NCI-H1694 treated with DMSO at 0.1 percent for 48 hours (cell line): ENCODE measurements at places on chromosomes 3 and 15.
A peak's percentile ranks its signal among the peaks of the same experiment; 100 is the strongest.

DNA sequence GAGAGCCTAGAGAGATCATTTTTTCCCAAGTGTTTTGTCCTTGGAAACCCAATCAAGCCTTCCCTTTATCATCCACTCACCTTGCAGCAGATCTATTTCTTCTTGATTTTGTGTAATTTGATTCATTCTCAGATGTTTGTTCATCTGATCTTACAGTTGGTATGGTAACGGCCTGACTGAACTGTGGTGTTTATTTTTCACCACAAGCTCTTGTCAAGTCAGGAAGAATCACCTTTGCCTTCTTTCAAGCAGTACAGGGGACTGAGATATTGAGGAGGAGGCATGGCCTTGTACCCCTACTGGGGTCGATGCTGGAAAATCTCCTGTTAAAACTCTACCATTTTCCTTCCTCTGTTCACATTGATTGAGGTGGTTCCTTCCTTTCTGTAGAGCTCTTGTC, 361.4 kb upstream of the CFAP20DC start:
- no peak for DNase-seq

GRCh38 chr3:189014526-189014925, 157.2 kb upstream of the TPRG1 start:
- no peak for DNase-seq

- DNase-seq: peak; percentile 12
Measured at GRCh38 chr3:129534428-129535027, 6.1 kb downstream of the RHO start.

DNA sequence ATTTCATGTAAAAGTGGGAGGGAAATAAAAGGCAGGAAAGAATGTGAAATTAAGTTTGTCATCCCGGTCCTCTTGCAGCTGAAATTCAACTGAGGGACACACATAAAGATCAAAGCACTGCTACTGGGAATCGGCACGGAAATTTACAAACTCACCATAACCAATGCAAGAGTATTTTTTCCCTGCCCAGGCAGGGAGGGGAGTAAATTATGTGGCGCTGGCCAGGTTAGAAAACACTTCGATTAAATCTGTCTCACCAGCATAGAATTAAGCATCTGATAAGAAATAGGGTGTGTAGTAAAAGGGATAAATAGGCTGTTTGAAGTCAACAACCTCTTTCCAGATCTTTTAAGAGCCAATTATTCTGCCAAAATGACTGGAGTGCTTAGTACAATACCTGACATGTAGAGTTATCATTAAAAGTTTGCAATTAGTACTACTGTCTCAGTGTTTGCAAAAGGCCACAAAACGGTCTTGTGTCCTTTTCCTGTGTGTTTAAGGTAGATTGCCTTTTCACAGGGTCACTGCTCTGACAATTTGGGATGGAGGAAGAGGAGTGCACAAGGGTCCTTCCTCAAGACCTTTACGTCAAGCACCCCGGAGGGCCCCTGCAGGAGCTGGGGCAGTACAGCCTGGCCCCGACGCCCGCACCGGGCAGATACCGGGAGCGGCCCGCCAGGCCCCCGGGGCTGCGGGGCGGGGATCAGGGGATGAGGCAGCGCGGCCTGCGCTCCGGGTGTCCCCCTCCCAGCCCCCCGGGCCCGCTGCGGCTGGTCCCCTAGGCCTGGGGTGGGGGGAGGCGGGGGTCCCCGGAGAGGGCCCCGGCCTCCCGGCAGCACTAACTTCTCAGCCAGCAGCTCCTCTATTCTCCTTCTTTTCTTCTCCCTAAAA, 651 bp downstream of the UBA3 start:
- no peak for DNase-seq

DNA sequence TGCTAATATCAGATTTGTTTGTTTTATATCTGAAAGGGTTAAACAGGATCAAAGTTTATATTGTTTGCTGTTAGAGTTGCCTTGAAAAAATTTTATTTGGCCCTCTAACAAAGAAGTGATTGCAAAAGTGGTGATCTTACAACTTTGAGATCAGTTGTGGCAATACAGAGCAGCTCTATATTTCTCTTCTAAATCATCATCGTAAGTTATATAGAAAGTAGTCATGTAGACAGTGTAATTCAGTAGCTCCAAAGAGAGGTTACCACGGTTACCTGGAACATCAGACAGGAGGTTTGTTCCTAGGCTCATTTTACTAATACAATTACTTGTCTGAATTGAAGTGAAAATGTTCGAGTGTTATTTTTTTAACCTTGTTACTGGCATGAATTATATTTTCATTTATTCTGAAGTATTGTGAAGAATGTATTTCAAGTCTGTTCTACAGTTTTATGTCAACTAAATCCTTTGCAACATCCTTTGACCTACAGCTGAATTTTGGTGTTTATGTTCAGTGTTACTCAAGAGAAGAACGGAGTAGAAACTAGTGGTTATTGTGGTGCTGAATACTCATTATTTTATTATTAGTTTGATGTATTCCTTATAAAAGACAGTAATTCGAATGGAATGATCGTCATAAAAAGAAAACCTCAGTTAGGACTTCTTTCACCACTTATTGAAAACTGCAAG, 214.2 kb downstream of the NAALADL2 start:
- peak; percentile 22 for DNase-seq

DNA sequence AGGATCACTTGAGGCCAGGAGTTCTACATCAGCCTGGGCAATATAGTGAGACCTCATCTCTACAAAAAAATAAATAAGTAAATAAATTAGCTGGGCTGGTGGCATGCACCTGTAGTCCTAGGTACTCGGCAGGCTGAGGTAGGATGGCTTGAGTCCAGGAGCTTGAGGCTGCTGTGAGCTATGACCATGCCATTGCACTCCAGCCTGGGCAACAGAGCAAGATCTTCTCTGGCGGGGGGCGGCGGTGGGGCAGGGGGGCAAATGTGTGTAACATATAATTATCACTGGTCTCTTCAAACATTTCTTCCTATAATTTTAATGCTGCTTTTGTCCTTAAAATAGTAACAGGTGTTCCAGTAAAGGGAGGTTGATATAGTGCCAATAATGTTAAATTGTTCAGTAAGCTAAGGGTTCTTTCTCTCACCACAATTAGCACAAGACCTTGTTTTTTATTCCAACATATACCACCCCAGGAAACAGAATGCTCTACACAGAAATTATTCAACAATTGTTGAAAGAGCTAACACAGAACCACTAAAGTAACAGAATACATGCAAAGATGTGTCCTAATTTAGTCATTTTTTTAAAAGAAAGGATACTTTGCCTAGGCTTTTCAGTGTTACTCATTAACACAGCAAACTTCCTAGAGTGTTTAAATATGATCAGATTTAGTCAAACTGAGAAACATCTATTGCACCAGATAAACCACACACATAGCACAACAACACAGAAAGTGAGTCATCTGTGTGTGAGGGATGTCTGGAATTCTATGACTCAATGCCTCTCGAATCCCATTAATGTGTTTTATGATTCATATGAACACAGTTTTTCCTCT, 29.1 kb downstream of the ANKRD28 start:
- DNase-seq: no peak

GRCh38 chr3:108150200-108150599, 59.4 kb upstream of the CD47 start:
- DNase-seq: no peak

- no peak for DNase-seq
Measured at GRCh38 chr3:71074423-71074822, 509.1 kb downstream of the FOXP1 start.

- no peak for DNase-seq
Measured at GRCh38 chr3:56314842-56315241, 153.4 kb downstream of the ERC2 start.

GRCh38 chr3:170740726-170741591, 129.0 kb downstream of the RPL22L1 start:
- no peak for DNase-seq

DNA sequence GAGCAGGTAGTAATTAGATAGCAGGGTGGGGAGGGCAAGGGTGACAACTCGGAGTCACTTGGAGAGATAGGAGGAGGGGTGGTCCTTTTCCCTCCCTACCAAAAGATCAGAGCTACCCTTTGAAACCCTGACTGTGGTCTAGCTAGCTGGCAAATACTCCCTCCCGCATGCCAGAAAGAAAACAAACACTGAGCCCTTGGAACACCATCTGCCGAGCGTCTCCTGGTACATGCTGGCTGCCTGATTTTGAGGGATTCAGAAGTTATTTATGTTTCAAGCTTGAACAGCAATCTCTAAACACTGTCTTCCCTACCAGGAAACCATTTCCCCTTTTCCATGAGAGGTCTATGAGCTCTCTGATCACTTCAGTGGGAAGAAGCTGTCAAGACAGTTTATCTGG, 291.6 kb upstream of the CFAP20DC start:
- DNase-seq: peak; percentile 37

DNA sequence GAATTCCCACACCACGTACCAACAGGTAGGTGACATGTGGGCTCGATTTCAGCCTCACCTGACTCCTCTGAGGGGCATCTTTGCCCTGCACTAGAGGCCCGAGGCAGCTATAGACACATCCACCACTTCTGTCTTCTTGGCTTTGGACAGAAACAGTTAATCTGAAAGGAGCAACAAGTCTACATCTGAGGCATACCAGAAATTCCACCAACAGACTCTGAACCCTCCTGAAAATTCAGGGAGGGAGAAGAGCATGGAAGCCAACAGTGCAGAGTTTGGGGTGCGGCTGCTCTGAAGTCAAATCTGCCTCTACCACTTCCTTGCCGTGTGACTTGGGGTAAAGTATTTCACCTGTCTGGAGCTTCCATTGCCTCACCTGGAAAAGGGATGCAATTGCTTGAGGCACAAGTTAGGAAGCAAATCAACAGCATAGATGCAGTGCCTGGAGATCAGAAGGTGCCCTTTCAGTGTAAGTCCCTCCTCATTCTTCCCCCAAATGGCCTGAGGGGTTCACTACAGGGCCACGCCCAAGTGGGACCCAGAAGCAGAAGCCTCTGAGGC, 119.8 kb downstream of the SHQ1 start:
- no peak for DNase-seq

GRCh38 chr3:161222662-161223061, 1.6 kb downstream of the NMD3 start:
- no peak for DNase-seq

DNA sequence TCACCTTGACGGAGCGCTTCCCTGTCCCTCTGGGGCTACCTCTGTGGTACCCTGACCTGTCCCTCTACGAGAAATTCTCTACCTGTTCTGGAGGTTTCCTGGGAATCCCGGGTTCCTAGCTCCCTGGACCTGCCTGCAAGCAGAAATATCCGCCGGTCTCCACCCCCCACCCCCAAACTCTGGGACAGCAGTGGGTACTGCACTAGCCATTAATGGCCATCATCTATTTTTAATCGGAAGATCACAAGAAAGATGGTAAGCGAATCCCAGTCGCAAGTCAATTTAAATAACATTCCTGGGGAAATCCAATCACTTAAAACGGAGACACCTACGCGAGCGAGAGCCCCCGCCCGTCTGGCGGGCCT, 429 bp upstream of the C3orf80 start:
- no peak for DNase-seq

DNA sequence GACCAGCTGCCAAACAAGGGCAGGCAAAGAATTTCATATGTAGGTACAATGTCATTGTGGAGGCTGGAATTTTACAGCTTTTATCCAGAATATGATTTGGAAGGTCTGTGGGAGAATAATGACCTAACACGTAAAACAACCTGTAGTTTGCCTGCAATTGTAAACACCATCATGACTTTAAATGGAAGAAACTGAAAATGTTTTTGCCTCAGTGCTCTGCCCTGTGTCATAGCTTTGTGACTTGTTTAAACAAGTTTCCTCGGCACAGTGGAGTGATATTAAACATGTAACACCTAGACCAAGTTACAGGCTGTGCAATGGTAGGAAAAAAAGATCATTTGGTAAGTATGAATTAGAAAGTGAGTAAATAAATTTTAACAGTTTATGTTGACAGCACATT, 171.6 kb upstream of the MBNL1 start:
- no peak for DNase-seq

GRCh38 chr3:102536456-102536855, 101.6 kb downstream of the ZPLD1 start:
- DNase-seq: peak; percentile 22

- no peak for DNase-seq
Measured at GRCh38 chr3:13338996-13339395, 81.1 kb downstream of the NUP210 start.

DNA sequence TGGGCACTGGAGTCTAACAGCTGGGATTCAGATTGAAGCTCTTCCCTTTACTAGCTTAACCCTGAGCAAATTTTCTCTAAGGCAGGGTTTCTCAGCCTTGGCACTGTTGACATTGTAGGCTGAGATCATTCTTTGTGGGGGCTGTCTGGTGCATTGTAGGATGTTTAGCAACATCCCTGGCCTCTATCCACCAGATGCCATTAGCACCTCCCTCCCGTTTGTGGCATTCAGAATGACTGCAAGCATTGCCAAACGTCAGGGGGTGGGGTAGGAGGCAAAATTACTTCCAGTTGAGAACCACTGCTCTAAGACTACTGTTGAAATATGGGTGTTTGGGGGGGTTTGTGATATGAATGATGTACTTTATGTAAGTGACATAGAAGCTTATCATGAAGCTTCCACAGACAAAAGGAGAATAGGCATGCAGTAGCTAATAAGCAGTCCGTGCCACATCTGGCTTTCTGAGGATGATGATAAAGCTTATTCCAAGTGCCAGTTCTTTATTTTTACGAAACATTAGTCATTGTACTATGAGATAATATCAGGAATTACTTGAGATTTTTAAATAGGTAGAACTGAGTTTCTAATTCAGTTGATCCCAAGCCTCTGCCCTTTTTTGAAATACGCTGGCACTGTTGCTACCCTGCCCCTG, 39.3 kb downstream of the NKIRAS1 start:
- DNase-seq: no peak

GRCh38 chr15:82999905-83000671, 11.4 kb downstream of the C15orf40 start:
- peak; percentile 65 for DNase-seq

- no peak for DNase-seq
Measured at GRCh38 chr15:68298882-68299381, 21.4 kb downstream of the FEM1B start.

GRCh38 chr3:112035241-112035640, 705 bp downstream of the TMPRSS7 start:
- DNase-seq: no peak

DNA sequence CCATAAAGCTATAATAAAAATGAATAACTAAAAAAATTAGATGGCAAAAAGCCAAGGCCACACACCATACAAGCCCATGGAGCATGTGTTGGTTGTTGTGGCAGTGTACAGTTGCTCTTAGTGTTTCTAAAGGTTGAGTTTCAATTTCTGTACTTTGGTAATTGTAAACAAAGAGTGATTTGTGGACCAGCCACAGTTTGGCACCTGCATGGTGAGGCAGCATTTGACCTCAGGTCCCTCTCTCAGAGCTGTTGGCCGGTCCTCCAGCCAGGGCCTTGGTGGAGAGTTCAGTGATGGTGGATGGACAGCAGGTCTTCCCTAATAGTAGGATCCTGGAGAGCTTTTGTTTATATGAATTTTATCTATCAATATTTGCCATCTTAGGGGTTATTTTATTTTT, 5.6 kb downstream of the ACAD9 start:
- DNase-seq: no peak

DNA sequence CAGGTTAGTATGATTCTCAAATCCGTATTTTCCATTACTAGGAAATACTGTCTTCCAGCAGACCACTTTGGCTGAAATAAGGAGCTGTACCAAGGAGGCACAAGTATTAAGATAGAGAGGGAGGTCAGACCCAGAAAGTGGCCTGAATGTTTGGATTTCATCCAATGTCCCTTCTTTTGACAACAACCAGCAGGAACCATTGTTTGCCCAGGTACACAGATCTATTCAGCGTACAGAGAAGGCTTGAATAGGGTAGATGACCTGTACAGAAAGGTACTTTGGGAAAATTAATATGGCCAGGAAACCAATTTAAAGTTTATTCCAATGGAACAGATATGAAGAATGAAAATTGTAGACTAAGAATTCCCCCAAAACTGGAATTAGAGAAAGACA, 12.6 kb downstream of the MTHFS start:
- DNase-seq: no peak
